ENCODE measurements at places on chromosomes 16 and 17. TPM values are rescaled to one million over a fixed set of nuclear protein-coding genes. Genes with fewer than 3 reads are reported as not detected.
A peak's percentile ranks its signal among the peaks of the same experiment; 100 is the strongest.

DNA sequence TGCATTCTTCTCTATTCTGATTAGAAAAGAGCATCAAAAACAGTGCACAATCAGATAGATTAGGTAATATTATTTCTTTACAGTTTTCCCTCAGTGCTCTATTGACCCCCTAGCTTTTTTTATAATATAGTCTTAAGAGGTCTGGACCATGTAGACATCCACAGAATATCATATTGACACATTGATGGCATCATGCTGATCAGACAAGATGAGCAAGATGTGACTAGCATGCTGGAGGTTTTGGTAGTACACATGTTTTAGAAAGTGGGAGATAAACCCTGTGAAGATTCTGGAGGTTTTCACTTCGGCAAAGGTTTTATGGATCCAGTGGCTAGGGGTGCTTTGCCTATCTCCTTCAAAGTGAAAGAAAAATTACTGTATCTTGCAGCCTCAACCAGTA is 2.8 kb upstream of the ABCA8 start:
- no peak for DNase-seq

The TP53 gene
- polyA plus RNA-seq = 49.7 TPM

The RAB11FIP3 gene
- 114 TPM for polyA plus RNA-seq

GRCh38 chr17:78925662-78926555 is 722 bp upstream of the TIMP2 start:
- peak; percentile 64 for DNase-seq

GRCh38 chr17:60303406-60304099 is 88.4 kb downstream of the USP32 start:
- no peak for DNase-seq

- DNase-seq = no peak
These were observed 14.7 kb downstream of the TOM1L2 start for GRCh38 chr17:17957584-17957916.

DNA sequence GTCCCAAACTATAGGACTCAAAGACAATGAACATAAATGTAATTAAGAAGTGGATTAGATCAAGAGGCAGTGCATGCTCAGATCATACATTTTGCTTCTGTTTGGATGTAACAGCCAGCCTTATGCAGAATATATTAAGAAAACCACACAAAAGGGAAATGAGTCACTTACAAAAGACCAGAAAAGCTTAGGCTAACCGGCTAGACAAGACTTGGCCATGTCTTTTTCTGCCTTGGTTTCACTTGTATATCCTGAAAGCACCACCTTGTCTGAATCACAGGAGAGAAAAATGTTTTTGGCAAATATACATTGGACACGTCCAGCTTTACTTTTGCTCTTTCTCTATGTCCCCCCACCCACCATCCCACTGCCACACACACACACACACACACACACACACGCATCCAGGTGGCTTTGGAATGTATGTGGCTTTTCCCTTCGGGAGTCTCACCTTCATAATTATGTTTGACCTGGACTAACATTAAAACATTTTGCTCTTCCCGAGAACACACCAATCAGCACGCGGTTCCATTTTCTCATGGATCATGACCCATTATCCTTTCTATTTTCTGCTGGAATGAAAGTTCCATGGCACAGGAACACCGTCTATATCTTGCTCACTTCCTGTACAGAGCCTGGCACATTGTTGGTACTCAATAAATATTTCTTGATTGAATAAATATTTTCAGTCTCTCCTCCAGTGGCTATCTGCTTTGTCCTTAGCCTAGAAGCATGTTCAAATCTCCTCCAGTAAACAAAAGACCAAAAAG is 64.6 kb downstream of the CDK5R1 start:
- DNase-seq = no peak

- DNase-seq = peak; percentile 59
These were observed 37.6 kb downstream of the CTU2 start for GRCh38 chr16:88743693-88744576.

GRCh38 chr17:68775318-68775717 is 174.2 kb upstream of the FAM20A start:
- peak; percentile 26 for DNase-seq

DNA sequence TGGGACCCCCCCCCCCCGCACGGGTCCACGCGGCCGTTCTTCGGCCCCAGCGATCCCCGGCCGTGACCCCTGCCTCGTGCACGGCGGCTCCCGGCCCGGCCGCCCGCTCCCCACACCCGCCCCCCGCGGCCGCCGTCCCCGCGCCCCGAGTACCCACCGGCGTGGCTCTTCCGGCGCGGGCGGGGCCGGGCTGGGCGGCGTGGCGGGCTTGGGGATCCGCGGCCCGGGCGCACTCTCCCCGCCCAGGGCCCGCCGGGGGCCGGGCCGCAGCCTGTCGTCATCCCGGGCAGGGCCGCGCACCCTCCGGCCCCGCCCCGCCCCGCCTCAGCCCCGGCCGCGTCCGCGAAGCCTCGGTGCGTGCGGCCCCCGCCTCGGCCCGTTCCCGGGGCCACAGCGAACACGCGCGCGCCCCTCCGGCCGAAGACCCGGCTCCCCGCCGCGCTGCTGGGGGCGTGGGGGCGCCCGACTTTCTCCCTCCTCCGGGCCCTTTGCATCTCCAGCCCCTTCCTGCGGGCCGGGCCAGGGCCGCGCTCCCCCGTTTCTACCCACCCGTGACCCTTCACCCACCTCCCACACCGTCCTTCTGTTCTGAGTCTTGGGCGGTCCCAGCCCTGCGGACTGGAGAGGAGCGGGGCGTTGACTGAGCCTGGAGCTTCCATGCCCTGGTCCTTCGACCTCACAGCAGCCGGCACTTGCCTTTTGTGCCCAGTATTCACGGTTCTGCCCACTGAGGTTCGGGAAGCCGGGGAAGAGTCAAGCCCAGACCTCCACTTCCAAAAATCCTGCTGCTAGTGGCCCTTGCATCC is 840 bp downstream of the MYO1C start:
- DNase-seq = no peak

DNA sequence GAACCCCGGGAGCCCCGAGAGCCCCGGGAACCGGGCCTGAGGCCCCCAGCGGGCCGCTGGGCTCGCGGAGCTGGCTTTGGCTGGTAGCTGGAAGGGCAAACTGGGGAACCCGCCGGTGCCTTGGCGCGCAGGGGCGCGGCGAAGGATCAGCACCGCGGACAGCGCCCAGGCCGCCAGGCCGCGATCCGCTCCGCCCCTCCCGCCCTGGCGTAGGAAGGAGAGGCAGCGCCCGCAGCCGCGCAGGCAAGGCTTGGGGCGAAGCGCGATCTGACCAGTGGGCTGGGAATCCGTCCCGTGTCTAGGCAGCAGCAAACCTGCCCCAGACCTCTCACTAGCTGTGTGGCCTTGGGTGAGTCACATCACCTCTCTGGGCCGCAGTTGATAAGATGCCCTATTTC is 331 bp upstream of the CCDC92B start:
- peak; percentile 73 for DNase-seq

DNA sequence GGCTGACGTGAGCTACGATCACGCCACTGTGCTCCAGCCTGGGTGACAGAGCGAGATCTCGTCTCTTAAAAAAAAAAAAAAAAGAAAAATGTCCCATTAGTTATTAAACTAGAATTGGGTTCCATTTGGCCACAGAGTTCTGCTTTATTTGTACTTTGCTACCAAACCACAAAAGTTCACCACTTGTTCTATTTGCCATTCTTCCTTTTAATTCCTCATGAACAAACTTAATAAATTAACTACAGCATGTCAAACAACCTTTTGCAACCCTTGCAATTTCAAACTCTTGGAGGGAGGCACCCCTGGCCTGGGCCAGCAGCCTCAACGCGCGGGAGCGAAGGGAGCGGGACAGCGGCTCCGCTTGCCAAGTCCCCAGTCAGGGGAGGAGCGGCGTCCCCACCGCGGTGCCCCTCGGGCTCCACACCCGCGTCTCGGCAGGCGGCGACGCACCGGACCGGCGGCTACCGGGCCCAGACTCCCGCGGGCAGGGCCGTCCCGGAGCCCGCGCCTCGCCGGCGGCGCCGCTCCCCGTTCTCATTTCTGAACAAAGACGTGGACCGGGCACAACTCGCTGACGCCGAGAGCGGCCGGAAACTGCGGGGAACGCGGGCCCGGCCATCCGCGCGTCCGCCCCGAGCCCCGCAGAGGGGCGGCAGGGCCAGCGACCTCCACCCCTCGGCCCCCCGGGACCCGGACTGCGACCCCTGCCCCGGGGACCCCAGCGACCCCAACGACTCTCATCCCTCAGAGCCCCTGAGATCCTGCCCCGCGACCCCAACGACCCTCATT is 775 bp downstream of the CYTH1 start:
- peak; percentile 53 for DNase-seq

- DNase-seq = no peak
These were observed 11.2 kb upstream of the CHST4 start for GRCh38 chr16:71515026-71515425.
